AG08396 (cell line): ENCODE measurements at places on chromosomes 5 and 9.

- DNase-seq, result no peak
Observed at GRCh38 chr5:4942831-4943178, 197.3 kb upstream of the ADAMTS16 start.

- DNase-seq, result no peak
Observed at GRCh38 chr5:112036206-112036605, 279.2 kb upstream of the NREP start.

GRCh38 chr9:89873801-89874200, 269.0 kb downstream of the GADD45G start:
- DNase-seq, result no peak

DNA sequence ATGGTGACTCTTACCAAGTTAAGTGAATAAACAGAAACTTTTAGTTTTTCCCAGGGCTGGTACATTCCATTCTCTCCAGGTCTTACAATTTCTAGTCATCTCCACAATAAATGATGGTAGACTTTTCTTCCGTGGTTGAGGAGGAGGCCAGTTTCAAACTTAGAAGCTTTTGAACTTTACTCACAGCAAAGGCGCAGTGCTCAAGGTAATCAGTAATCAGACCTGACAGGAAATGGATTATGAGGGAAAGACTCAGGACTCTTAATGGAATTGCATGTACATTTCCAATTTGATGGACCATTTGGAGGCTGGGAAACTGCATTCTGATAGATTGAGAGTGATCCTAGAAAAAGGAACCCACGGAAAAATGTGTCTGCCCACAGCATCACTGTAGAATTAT, 93.7 kb downstream of the SNCAIP start:
- DNase-seq, result no peak

DNA sequence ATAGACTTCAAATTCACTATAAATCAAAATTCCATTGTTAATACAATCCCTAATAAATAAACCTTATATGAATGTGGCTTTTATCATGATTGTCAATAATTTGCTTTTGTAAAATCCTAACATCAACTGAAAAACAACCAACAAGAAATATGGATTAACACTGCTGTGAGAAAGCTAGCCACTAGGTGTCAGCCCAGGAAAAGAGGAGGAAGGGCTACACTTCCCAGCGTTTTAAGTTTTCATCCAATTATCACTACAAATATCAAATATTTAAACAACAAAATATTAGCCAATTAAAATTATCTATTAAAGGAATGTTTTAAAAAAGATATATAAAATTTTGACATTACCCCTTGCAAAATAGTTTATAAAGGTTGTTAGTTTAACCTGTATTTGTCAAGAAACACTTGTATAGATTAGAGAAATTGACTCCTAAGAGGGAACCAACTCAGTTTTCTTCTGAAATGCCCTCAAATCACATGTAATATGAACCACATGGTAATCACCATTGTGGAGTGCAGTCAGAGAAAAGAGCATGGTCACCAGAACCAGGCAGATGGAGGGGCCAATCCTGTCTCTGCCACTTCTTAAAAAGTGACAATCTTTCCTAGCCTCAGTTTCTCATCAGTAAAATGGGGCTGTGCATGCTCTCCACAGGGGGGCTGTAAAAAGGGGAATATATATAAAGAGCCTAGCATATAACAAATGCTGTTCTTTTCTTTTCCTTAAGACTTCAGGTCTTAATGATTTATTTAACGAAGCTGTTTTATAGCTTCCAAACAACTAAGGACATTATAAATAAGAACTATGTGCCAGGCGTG, 188.2 kb downstream of the CRB2 start:
- DNase-seq, result peak; percentile 35

DNA sequence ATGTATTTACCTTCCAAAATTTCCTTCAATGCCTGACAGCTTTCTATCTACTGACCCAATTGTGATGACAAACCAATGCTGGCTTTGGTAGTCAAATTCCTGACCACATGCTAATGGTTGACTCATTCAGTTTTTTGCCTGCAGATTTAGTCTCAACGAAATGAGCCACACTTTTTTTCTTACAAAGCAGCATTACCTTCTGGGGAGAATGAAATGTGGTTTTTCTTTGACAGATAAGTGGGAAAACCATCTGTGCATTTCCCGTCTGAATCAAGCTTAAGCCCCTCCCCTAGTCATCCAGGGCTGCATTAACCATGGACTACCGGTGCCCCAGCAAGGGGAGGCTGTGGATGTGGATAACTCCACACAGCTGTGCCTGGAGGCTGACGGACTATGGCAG, 99.6 kb upstream of the TAF11L2 start:
- peak; percentile 64 for DNase-seq

DNA sequence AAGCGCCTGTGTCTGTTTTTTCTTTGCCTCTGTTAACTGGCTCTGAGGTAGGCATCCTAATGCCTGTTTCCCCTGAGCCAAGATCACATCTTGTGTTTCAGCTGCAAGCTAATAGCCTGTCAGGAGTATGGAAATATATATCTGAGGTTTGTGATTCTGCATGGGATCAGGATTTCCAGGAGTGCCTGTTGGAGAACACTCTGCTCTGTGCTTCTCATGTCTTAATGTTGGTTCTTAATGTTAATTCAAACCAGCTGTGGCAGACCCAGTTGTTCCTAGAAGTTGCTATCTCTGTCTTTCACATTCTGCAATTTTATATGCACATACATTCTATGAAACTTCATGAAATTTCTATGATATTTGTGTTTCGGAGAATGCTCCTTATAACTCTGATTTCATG, 72.1 kb downstream of the PGM5 start:
- no peak for DNase-seq

- no peak for DNase-seq
Observed at GRCh38 chr5:32551194-32551593, 34.2 kb upstream of the SUB1 start.

GRCh38 chr5:53631251-53631650, 70.8 kb downstream of the NDUFS4 start:
- no peak for DNase-seq

- DNase-seq, result no peak
Observed at GRCh38 chr5:54718656-54719055, 201.1 kb downstream of the SNX18 start.

GRCh38 chr9:136807281-136808074, at the start of gene RABL6:
TSS of gene RABL6 (plus strand) at chr9:136807948. CDS start at chr9:136808197, 249 bp downstream.
- DNase-seq, result peak; percentile 99

DNA sequence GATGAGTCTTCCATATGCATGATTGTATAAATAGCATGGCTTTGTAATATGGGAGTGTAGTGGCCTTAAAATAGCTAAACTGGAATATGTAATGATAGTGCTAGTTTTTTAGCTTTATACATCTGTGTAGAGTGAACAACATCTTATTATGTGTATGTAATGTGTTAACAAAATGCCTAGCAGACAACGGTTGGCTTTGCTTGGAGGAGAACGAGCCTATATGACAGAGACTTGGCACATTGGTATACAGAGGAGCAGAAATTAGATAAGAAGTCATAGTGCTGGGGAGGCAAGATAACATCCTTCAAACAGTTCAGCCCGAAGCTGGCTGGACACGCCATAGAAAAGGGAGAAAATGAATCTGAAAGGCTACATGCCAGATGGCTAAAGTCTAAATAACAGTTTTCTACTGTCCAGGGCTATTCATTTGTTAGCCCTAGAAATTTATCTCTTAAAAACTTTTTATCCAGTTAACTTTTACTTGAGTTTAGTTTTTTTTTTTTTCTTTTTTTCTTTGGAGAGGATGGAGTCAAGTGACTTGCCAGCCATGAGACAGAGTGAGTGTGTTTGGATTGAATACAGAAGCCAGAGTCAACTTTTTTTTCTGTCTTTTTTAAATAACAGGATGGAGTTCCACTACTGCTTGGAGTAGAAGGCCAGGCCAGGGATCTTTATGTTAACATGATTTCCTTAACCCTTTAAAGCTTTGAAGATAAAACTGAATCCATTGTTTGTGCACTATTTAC, 214.4 kb upstream of the ACTBL2 start:
- no peak for DNase-seq

GRCh38 chr9:130276121-130276520, 10.6 kb downstream of the HMCN2 start:
- DNase-seq, result peak; percentile 81

DNA sequence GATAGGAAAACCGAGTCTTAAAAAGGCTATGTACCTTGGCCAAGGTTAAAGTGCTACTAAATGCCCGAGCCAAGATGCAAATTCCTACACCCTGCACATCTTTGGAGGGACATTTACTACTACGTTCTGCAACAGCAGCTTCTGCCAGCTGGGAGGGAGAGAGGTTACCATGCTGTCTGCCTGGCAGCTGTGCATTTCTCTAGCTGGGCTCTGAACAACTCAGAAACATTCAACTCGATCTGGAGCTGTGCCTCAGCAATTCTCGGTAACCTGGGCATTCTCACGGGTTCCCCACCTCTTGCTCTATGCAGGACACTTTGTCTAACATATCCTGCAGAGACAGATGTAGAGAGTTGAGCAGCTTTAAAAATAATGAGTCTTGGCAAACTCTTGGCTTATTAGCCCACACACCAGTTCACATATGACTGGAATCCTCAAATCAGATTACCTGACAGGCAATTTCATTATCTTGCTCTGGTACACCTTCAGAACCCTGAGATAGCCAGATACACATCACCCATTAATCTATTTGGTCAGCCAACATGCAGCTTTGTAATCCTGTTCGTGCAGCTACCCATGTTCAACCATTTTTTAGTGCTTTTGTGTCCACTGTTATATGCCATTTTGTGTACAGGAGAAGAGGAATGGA, 115.8 kb downstream of the EFNA5 start:
- DNase-seq, result no peak

DNA sequence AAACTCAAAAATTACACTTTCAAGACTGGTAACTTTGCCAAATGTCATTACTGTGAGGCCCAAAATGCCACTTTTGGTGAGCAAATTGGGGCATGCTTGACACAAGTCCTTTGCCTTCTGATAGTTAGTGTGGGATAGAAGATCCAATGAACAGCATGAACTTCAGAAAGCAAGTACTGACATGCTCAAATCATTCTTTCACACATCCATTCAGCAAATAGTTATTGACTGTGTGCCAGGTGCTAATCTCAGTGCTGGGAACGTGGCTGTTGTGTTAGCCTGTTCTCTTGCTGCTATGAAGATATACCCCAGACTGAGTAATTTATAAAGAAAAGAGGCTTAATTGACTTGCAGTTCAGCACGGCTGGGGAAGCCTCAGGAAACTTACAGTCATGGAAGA, 247.0 kb downstream of the CHSY3 start:
- no peak for DNase-seq

DNA sequence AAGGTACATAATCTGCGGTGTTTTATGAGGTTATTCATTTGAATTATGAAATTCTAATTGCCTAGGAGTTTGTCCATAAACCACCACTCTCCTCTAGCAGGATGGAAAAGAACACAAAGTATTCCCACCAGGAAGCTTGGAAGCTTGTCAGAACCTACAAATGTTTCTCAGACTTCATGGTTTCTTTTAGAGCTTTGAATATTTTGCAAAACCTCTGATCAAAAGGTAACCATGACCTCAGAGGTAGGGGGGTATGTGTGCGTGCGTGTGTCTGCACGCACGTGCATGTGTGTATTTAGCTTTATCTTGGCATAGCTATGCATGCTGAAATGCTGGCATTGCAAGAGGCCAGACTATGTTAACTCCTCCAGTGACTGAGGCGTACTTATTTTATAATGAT, 847.0 kb downstream of the TLE1 start:
- DNase-seq, result no peak

GRCh38 chr9:124452326-124452725, 2.1 kb downstream of the ADGRD2 start:
- DNase-seq, result no peak

DNA sequence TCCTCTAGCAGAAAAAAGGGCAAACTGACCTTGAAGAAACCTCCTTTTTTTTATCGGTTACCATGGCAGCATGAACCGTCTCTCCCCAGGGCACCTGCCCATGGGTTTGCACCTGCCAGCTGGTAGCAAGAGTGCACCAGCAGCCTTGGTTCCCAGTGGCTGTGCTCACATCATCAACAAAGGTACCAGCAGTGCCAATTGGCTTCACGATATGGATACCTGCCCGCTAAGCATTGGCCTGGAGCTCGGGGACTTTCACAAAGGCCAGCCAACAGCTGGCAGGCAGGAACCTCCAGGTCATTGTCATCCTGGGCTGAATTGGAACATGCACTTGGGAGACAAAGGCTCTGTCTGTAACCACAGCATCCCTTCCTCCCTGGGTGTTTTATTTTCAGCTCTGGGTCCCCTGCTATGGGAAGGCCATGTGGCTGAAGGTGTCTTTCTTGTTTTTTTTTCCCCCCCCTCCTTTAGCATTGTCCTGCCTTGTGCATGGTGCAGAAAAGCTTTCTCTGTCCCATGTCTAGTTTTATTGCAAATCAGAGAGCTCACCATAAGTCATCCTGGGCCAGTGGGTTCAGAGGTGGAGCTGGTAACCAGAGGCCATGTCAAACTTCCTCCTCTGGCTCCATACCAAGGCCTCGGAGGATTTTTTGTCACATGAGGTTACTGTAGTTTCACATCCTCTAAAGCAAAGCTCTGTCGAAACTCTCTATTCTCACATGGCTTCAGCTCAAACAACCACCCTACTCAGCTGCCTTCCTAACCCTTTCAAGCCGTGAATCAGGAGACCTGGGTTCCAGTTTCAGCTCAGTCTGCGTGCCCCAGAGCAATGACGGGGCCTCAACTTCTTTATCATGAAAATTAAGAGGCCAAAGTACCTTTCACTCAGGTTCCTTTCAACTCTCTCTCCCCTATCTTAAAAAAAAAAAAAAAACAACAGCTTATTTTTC, 145.5 kb upstream of the MAP3K1 start:
- no peak for DNase-seq

- no peak for DNase-seq
Observed at GRCh38 chr9:69340631-69341030, 15.6 kb downstream of the ENTREP1 start.

GRCh38 chr5:124783794-124784193, 37.4 kb upstream of the ZNF608 start:
- peak; percentile 23 for DNase-seq

- DNase-seq, result no peak
Observed at GRCh38 chr5:96509316-96509715, 76.3 kb upstream of the PCSK1 start.

GRCh38 chr5:122181863-122182262, 52.5 kb downstream of the ZNF474 start:
- DNase-seq, result no peak

DNA sequence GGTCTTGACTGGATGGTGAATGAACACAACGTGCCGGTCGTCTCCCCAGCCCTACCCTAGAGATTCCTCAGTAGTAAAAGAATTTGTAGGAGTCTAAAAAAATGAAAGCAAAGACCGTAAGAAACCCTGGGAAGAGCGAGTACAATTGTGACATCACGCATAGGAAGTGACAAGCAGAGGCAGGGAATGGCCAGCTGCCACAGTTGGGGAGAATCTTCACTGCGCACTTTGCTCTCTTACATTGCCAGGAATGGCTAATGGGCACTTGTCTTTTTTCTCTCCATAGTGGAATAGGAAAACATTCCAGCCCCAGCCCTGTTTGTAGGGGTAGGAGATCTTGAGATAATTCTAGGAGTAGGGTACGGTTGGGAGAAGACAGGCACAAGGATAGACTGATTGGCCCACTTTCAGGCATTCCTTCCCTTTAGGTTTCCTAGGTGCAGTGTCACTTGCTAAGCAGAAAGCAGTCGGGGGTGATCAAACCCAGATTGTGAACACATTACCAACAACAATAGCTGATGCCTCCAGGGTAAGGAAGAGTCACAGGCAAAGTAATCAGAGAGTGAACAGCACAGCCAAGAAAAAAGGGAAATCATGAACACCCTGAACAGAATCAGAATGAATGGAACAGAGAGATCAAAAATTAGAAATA, 302.7 kb downstream of the MAN2A1 start:
- DNase-seq, result no peak
